Stimulated activated CD8-positive, alpha-beta memory T cell treated with anti-CD3 and anti-CD28 coated beads, Interleukin-7, amount 100 ng/mL, for 4 hours (primary cell): ENCODE measurements at places on chromosomes 7 and 10.

DNA sequence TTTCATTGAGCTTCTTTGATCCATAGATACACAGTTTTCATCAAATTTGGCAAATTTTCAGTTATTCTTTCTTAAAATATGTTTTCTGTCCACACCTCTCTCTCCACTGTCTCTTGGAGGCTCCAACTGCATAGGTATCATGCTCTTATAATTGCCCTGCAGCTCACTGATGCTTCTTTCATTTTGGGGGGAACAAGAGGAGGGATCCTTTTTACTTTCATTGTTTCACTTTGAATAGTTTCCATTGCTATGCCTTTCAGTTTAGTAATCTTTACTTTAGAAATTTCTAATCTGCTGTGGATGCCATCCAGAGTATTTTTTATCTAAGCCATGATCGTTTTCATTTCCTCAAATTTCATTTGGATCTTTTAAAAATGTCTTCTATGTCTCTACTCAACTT, 32.9 kb downstream of the KBTBD2 start:
- DNase-seq, result no peak

DNA sequence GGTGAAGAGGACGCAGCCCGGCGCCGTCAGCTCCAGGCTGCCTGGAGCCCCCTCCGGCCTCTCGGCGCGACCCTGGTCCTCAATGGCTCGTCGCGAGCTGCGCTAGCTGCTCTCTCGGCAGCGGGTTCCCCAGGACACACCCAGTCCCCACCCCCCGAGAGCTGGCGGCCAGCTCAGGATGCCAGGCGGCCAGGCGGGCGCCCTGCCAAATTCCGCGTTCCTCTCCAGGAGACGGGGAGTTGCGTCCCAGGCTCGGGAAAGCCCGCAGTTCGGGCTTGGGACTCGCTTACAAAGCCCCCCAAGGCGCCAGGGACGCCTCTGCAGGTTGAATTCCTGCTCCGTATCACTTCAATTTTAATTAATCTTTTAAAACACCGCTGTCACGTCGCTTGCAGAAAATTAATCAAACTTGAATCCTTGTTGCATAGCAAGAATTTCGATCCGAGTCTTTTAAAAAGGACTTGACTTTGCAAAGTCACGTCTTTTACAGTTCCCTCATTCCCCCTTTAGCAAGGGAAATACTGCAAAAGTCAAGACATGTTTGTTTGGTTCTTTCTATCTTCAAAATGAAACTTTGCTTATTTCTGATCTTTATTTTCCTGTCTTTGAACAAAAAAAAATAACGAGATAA, 28.2 kb downstream of the SKIDA1 start:
- no peak for DNase-seq

DNA sequence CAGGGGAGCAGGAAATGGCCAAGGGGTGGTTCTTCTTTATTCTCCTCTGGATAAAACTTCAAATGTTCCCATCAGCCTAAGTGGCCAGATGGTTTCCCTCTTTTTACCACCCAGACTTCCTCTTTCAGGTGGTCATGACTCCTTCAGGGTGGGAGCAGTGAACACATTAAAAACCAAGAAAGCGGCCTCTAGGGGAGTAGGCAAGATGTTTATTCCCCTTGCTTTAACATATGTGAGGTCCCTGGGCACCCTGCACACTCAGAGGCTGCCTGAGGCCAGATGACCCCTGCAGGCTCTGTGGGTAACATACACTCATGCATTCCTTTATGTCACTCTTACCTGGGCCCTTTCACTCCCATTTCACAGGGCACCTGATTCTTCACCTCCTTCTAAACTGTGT, 357.4 kb downstream of the ABCA13 start:
- DNase-seq, result no peak

DNA sequence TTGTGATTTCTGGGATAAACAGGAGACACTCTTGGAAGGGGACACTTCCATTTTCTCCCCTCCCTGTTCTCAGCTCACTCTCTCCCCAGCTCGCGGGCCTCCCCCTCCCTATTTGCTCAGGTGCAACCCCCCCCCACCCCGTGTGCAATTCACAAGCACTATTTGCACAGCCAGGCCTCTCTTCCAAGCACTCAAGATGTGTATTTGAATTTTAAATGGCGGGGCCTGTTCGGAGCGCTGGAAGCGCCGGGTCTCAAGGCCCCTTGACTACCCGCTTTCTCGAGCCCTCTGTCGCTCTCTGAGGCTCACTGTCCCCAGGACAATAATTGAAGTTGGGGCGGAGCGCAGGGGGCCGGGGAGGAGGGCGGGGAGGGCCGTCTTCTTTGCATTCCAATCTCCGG, 7.8 kb downstream of the SHH start:
- no peak for DNase-seq

- DNase-seq, result no peak
Measured at GRCh38 chr10:8283986-8284385, 229.5 kb downstream of the GATA3 start.

GRCh38 chr7:150405584-150406311, 26.6 kb downstream of the ZNF775 start:
- DNase-seq, result no peak

GRCh38 chr7:122289426-122289825, 15.1 kb downstream of the FEZF1 start:
- DNase-seq, result no peak

- DNase-seq, result no peak
Measured at GRCh38 chr7:14850039-14850438, 52.5 kb downstream of the DGKB start.

DNA sequence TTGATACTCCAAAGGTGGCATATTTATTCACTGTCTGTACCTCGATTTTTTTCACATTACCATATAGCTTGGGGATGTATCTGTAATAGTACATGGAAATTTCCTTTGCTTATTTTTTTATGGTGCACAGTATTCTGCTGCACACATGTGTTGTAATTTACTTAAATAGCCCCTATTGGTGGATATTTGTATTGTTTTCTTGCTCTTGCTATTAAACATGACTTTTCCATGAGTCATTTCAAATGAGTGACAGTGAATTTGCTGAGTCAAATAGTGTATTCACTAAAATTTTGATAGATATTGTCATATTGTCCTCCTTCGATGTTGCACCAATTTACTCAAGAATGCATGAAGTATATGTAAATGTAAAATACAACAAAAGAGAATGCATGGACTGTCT, 122.7 kb upstream of the STEAP4 start:
- no peak for DNase-seq

GRCh38 chr7:77811516-77812289, 13.1 kb downstream of the PHTF2 start:
- no peak for DNase-seq

DNA sequence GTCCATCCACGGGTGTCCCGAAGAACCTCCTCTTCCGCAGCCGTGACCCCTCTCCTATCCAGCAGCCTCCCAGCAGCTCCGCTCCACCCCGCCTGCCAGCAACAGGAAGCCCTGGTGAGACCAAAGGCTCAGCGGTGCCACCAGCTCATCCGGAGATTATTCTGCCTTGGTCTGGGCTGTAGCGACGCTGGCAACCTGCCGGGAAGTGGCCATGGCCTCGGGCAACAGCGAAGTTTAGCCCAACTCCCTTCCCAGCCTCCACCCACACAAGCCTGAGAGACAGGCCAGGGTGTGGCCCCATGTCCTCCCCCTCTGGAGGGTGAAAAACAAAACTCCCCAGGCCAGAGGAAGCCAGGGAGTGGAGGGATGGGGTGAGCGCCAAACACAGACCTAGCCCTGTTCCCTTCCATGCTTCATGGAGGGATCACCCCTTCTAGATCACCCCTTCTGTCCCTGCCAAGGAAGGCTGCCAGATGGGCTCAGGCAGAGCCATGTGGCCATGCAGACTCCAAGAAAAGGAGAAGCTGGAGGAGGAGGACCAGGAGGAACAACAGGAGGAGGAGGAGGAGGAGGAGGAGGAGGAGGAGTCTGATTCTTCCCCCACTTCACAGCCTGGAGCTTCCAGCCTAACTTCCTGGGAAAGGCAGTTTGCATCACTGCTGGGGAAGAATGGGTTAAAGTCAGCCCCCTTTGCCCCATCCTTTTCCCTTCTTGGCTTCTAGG, 918 bp downstream of the CALHM2 start:
- no peak for DNase-seq

DNA sequence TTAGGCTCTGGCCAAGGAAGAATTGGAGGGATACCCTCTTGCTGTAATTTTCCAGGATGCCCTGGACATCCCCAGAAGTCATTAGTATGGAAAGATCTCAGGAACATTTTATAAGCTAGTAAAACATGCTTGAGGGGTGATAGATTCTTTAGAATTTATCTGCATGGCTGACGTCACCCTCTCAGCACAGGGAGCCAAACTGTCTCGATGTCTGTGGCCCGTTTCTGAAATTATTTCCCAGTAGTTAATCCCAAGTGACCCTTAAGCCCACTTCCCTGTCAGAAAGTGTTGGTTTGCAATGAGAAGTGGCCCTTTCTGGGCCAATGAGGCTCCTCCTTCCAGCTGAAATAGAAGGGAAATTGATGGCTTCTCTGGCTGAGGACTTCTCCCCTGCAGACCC, 184.5 kb upstream of the BMPER start:
- DNase-seq, result no peak

DNA sequence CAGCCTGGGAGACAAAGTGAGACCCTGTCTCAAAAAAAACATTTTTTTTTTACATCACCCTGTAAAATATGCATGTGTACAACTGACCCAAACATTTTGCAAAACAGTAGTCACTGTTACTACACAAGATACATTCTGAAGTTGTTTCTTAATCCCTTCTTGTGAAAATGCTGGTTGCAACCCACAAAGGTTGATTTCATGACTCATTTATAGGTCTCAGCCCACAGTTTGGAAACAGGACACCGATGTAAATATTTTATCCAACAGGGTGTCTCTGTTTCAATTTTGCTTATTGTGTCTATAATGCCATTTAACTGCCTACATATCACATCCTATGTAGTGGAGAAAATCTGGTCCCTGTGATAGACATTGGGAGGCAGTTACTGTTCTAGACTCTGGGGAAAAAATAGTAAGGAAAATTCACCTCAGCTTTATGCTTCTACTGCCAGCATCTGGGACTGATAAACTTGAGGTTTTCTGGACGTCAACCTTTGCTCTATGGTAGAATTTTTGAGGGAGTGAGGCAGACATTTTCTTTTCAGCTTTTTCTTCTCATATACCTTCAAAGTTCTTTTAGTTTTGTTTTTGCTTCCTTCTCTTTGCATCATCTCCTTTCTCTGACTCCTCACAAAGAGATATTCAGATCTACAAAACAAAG, 1.6 kb upstream of the RAB19 start:
- no peak for DNase-seq

GRCh38 chr10:62796896-62797295, 7.6 kb upstream of the ADO start:
- no peak for DNase-seq

DNA sequence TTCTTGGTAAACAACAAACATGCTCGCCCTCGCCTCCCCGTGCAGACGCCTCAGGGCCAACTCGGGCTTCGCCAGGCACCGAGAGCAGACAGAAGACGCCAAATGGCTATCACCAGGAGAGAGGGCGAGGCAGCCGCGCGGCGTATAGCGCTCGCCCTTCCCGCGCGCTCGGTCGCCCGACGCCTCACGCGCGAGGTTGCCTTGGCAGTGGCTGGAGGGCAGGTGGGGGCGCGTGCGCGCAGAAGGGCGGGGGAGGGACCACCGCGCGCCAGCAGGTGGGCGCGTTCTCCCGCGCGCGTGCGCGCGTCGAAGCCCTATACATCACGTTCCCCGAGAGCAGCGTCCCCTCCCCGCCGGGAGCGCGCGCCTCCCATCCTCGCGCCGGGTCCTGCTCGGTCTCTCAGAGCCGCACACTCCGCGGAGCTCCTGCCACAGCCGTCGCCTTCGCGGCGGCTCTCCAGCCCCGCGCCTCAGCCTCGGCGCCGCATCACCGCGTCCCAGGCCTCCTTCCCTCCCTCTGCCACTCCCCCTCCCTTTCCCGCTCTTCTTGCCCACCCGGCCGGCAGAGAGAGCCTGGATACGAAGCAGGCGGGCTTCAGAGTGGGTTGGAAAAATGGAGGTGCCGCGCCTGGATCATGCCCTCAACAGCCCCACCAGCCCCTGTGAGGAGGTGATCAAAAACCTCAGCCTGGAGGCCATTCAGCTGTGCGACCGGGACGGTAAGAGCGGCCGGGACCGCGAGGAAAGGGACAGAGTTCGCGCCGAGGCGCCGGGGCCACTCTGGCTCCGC, at the start of gene PHYHIPL:
Gene PHYHIPL (plus strand): TSS at position 403 of the 790 bp plus-strand sequence. CDS start 211 bp downstream, at position 614.
- DNase-seq, result no peak

DNA sequence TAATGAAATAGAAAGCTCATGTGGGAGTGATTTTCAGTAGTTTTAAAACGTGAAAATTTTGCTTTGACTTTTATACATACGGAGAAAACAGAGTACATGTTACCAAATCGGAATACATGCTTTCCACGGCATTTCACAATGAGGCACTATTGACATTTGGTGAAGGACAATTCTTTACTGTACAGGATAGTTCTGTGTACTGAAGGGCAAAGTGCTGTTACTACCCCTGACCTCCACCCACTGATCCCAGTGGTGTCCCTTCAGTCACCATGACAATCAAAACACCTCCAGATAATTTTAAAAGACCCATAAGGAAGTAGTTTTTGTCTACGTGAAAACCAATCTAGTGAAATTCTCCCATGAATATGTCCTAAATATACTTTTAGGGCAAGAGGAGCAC, 33.1 kb upstream of the ANK3 start:
- DNase-seq, result no peak

GRCh38 chr10:1166828-1167275, 110.7 kb downstream of the WDR37 start:
- DNase-seq, result no peak

DNA sequence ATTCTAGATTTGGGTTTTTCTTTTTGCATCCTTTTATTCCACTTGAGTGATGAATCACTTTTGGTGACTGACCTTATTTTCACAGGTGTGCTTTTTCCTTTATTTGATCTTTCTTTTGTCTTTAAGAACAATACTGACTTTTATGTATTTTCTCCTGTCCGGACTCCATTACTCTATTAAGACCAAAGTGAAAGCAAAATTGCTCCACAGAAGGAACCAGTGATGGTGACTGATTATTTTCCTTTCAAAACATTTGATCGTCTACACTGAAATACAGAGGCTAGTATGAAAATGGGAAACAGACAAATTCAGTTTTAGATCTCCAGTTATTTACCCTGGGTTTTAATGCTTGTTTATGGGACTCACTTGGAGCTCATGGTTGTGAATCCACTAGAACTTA, 15.5 kb downstream of the EXOC4 start:
- no peak for DNase-seq

DNA sequence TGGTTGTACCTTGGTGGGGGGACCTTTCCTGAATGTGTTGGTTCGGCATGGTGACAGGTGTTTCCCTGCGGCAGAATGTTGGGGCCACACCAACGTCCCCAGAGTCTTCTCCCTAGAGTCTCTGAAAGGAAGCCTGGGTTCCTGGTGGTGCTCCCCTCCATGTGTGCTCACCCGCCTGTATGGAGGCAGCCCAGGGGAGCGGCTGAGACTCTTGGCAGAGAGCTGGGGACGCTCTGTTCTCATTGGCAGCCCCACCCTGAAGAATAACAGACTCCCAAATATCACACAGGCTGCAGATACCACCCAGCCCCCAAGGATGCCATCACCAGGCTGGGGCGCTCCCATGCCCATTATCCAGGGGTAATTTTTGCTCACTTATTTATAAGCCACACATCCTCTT, 34.8 kb downstream of the CHST12 start:
- no peak for DNase-seq

- no peak for DNase-seq
Measured at GRCh38 chr10:62562101-62562500, 187.9 kb downstream of the ZNF365 start.

GRCh38 chr10:59950105-59950504, 43.7 kb upstream of the CCDC6 start:
- no peak for DNase-seq

GRCh38 chr10:31129880-31130405, 98.3 kb upstream of the ZNF438 start:
- no peak for DNase-seq

GRCh38 chr7:77759294-77759889, 38.8 kb downstream of the TMEM60 start:
- peak; percentile 21 for DNase-seq
